Left ventricle myocardium superior (tissue), 1 donor: ENCODE measurements at places on chromosomes 16 and 17. TPM values are rescaled to one million over a fixed set of nuclear protein-coding genes. Genes with fewer than 3 reads are reported as not detected.

Gene SCNN1B
- total RNA-seq = 1.4 TPM

Gene UMOD
- total RNA-seq = not detected

Gene NPB
- total RNA-seq = 0.69 TPM

Gene CIITA
- 12.2 TPM for total RNA-seq

Gene ADAM11
- 27.2 TPM for total RNA-seq
